Pericardium fibroblast (primary cell): ENCODE measurements at places on chromosomes 11 and 22. TPM values are rescaled to one million over a fixed set of nuclear protein-coding genes. Genes with fewer than 3 reads are reported as not detected.

ATG16L2 gene
- total RNA-seq, result 5.7 and 6.2 TPM in 2 replicates

CCDC116 gene
- not detected in 2 replicates for total RNA-seq

SPA17 gene
- total RNA-seq, result 1.4 and 9.1 TPM in 2 replicates

TBX10 gene
- not detected in 2 replicates for total RNA-seq

KRTAP5-9 gene
- not detected in 2 replicates for total RNA-seq

MIF gene
- total RNA-seq, result 775 and 1,022 TPM in 2 replicates

MUC2 gene
- not detected in 2 replicates for total RNA-seq

OR8K3 gene
- total RNA-seq, result not detected in 2 replicates

MS4A6E gene
- total RNA-seq, result not detected in 2 replicates

MPZL2 gene
- not detected in 2 replicates for total RNA-seq
